WTC11 (cell line): ENCODE measurements at places on chromosomes 11 and 22.
A peak's percentile ranks its signal among the peaks of the same experiment; 100 is the strongest.

GRCh38 chr11:86934582-86934900 lies 20.7 kb downstream of the FZD4 start:
- DNase-seq, result no peak

DNA sequence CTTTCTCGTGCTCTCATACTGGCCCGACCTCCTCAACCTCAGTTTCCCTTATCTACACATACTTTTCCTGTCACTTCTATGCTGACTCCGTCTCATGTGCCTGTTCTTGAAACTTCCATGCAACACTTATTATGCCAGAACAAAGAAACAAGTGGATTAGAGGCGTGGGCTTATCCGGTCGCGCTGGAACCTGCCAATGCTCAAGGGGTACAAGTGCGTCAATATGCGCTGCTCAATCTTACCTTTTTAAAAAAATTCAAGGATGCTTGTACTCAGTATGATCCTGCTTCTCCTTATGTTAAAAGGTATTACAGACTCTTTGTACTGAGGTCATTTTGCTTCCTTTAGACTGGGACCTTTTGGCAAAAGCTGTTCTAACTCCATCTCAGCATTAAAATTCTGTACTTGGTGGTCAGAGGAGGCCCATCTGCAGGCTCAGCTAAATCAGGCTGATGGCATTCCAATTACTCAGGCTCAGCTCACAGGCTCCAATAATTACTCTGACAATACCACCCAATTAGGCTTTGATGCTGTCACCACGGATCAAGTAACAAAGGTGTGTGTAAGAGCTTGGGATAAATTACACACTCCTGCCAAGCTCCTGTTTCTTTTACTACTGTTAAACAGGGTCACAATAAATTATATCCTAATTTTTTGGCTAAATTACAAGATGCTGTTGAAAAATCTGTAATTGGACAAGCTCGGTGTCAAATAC lies 26.3 kb upstream of the ALDH3B2 start:
- DNase-seq, result no peak

DNA sequence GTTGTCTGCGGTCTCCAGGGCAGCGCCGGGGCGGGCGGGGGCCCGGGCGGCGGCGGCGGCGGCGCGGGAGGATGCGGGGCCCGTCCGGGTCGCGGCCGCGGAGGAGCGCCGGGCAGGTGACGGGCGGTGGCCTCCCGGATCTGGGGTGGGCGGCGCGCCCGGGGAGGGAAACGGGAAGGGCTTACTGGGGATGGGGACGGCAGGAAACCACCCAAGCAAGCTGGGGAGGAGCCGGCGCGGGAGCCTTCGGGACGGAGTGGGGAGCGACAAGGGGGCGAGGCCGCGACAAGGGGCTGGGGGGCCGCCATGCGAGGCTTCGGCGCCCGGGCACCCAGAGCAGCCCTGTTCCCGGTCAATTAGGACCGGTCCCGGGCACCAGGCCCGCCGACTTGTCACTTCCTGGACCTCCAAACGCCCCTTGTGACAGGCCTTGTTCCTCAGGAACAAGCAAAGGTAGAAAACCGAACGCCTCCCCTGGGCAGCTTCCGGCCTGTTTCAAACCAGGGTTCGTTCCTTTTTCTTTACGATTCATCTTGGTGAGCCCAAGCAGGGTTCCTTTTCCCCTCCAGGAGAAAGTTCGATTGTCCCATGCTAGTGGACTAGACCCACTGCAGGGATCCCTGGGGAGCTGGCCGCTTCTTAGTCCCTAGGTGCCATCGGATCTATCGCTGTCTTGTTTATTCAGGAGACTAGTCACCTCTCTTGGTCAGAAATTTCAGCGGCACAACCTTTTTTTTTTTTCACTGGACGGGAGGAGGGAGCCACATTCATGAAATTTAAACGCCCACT lies 492 bp downstream of the JHY start:
- no peak for DNase-seq

- no peak for DNase-seq
Observed at GRCh38 chr22:26485013-26485412, 1.3 kb downstream of the SRRD start.

DNA sequence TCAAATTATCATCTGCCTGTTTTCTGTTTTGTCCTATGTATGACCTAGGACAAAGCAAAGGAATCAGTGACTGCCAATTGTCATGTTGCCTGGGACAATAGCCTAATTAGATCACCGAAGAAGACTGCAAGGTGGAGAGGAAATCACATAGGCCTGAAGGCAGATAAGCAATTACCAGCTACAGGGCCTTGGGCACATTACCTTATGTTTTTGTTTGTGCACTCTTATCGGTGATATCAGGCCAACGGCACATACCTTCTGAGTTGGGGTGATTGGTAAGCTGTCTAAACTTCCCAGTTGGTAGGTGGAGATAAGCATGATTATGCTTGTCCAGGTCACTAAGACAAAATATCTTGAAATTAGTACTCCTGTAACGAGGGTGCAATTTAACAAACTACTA lies 58.1 kb upstream of the FAM181B start:
- no peak for DNase-seq

DNA sequence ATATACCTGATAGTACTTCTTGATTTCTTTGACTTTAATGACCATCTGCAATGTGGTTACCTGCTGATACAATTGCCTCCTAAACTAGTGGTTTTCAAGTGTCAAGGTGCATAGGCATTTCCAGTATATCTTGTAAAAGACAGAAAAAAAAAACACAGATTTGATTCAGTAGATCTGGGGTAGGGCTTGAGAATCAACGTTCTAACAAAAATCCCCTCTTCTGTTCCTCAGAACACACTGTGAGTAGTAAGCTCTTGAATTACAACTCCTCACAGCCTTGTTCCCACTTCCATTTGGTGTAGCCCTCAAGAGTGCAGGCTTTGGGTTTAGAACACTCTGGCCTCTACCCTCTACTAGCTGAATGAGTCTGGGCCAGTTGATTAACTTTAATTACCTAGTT lies 78.0 kb upstream of the CTSC start:
- DNase-seq, result no peak

DNA sequence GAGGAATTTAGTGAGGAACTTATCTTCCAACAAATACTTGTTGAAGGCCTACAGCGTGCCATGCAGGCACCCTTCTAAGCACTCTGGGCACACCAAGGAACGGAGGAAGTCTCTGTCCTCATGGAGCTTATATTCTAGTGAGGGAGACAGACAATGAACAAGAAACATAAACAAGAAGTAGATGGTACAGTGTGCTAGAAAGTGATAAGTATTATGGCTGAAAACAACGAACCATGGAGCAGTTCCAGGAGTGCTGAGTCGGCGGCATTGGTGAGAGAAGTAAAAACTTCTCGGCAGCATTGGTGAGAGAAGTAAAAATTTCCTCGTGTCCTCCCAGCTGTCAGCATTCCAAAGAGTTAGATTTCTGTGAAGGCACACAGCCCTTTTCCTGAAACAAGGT lies 53.2 kb downstream of the FAM76B start:
- DNase-seq, result no peak

- no peak for DNase-seq
Observed at GRCh38 chr22:47632701-47633100, 870.3 kb downstream of the TBC1D22A start.

DNA sequence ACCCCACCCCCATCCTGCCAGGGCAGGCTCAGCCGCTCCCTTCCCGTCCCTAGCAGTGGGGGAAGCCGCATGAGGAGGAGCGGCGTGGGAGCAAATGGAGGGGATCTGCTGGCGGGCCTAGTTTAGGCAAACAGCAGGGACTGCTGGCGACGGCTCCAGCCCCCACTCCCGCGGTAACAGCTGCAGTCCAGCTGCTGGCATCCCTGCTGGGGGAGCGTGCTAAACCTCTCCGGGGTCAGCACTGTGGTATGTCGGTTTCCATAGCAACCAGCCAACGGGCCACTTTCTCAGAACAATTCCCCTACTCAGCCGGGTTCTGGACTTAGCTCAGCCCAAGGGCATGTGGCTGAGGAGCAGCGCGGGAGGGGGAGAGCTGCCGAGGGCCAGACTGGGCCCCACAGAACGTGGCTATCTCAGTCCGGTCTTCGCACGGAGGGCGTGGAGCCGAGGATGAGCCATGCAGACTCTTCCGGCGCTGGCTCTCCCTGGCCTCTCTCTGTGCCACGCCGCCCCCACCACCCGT lies 98.8 kb downstream of the PKNOX2 start:
- peak; percentile 88 for DNase-seq

- DNase-seq, result no peak
Observed at GRCh38 chr11:12395333-12395732, 18.0 kb downstream of the PARVA start.

- no peak for DNase-seq
Observed at GRCh38 chr11:35413598-35413997, 5.8 kb downstream of the SLC1A2 start.

DNA sequence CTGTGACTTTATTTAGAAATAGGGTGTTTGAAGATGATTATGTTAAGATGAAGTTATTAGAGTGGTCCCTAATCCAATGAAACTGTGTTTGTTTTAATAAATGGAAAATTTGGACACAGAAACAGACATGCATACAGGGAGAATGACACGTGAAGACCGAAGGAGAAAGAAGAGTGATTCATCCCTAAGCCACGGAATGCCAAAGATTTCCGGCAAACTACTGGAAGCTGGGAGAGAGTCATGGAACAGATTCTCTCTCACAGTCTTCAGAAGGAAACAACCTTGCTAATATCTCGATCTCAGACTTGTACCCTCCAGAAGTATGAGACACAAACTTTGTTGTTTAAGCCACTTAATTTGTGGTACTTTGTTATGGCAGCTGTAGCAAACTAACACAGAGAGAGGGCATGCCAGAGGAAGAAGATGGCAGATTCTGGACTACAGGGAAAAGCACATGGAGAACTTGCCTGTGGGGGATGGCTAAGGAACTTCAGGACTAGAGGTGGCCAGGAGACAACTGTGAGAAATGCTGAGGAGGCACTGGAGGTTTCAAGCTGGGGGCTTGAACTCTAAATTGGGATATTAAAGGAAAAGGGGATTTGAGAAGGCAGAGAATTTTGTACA lies 733.5 kb upstream of the CCDC90B start:
- no peak for DNase-seq

DNA sequence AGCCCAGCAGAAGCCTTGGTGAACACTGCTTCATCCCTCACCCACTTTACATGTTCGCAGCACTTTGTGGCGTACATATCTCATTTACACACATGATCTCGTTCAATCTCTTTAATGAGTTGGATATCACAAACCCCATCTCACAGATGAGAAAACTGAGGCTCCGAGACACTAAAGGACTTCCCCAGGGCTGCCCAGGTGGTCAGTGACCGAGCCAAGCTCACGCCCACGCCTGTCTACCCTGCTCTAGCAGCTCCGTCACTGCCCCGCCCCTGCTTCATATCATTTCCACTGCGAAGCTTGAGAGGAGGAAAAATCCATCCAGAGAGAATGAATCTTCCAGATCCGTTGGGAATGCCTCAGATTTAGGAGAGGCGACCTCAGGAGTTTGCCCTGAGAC lies 11.8 kb upstream of the DSCAML1 start:
- no peak for DNase-seq

GRCh38 chr11:121318848-121319834 lies 26.6 kb downstream of the SC5D start:
- no peak for DNase-seq

- DNase-seq, result no peak
Observed at GRCh38 chr11:35412285-35412684, 7.1 kb downstream of the SLC1A2 start.

GRCh38 chr11:126360049-126360446 lies 4.6 kb downstream of the ST3GAL4 start:
- DNase-seq, result no peak

DNA sequence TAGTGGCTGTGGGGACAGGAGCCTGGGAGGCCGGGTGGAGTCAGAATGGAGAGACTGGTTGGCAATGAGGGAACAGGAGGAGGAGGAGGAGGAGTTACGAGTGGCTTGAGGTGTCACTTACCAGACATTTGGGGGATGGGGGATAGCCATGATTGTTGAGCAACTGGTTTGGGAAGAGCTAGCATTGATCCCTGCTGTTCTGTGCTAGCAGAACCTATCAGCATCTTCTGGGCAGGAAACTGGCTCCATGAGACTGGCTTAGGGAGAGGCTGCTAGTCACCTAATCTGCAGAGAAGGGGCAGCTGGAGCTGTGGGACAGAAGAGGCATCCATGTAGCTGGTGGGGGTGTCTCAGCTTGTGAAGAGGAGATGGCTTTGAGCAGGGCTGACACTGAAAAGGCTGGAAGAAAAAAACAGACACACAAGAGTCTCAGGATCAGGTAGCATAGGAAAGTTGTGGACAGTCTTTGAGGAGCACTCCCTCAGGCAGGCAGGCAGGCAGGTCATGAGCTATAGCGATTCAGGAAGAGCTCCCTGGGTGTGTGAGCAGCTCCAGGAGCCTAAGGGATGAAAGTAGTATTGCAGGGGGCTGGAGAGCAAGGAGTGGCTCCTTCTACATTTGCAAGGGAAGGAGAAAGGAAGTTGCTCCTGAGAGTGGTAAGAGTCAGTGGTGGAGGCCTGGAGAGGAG lies 22.3 kb downstream of the PIK3IP1 start:
- peak; percentile 42 for DNase-seq

GRCh38 chr22:46993633-46994032 lies 231.2 kb downstream of the TBC1D22A start:
- DNase-seq, result no peak

DNA sequence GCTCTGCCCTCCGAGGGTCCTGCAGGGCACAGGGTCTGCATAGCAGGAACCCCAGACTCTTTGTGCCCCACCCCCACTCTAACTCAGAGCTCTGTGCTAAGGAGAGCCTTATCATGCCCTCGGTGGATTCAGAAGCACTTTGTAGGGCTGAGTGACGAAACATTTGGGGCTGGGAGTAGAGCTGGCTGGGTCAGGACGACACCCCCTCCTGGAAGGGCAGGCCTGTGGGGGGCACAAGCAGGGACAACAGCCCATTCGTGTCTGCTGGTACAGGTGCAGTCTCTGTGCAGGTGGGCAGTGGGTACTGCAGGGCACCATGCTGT lies 8.9 kb downstream of the APOBEC3A start:
- DNase-seq, result no peak

DNA sequence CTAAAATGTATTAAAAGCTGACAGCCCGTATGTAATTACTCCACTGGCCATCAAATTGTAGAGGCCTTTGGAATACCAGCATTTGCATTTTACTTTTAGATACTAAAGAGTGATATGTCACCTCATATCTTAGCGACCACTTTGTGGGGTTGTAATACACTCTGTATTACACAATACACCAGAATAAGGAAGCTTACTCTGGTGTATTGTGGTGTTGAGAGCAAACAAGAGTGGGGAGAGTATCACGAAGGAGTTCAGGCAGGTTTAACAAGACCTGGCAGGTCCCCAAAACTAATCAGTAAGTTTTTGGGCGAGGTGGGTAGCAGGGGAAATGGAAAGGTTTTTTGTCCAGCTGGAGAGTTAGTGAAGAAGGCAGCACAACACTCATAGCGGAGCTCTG lies 3.2 kb downstream of the NUP50 start:
- DNase-seq, result no peak
